LHCN-M2 (cell line): ENCODE measurements at places on chromosomes 6 and 20.

GRCh38 chr20:62739067-62739466 lies 30.4 kb downstream of the NTSR1 start:
- no peak for DNase-seq

- no peak for DNase-seq
Observed at GRCh38 chr6:111803371-111803770, 69.9 kb downstream of the FYN start.

DNA sequence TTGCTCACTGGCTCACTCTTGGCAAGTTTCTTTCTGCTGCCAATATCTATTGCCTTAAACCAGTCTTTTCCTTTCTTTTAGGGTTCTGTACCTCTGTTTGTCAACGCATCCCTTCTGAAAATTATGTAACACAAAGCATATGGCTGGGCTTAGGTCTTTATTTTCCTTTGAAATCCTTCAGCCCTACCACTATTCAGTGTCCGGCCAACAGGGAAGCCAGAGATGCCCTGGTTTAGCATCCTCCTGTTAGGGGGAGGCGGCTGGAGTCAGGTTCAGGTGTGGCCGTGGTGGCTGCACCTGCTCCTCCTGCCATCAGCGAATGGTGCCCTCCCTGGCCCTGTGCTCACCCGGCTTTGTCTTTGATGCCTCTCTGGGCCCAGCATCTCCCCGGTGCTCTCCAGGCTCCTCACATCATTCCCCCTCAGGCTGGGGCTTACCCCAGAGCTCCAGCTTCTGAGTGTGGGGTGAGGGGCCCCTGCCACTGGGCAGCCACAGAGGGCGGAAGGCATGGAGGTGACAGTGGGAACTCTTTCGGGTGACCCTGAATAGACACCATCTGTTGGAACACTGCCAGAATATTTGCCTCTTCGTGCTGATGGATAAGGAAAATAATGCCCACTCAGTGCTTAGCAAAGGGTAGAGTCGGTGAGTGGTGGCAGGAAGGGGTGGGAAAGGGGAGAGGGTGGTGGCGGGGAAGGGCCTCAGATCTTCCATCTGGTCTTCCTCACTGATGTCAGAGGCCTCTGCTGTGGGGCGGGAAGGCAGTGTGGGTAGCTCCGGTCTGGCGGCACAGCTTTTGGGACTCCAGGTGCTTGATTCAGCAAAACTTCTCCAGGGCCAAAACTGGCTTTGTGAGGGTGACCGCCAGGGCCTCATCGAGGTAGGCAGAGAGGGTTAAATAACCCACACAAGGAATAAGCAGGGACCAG lies 97.2 kb downstream of the DACT2 start:
- DNase-seq, result no peak

GRCh38 chr6:70956191-70956450 lies 739 bp downstream of the B3GAT2 start:
- DNase-seq, result no peak

- peak; percentile 52 for DNase-seq
Observed at GRCh38 chr6:41155132-41155805, 1.1 kb upstream of the TREML1 start.

- DNase-seq, result peak; percentile 73
Observed at GRCh38 chr20:35561268-35561667, 19.4 kb downstream of the ERGIC3 start.

DNA sequence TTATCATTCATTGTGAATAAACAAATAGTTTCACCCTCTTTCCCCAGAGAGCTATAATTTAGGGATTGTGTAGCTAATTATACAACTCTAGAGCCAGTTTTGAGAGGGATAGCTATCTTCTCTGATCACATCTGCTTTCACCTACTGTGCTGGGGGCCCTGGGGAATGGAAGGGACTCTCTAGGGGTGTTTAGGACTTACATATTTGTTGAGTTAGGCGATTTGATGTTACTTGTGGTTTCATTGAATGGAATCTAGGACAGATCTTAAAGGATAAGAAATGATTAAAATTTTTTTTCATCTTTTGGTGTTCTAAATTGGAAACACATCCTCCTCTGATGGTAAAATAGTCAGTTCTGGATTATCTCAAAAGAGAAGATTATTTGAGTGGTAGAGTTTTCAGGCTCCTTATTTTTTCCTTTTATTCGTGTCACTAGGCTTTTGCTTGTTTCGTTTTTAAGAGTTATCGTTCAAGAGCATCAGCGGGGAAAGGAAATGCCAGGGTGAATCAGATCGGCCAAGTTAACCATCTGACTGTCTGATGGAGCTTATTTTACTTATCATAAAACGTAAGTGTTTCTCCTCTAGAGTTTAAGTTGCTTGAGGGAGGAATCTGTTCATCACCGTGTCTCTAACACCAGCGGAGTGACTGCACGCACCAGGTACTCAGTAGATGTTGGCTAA lies 236.7 kb downstream of the FARS2 start:
- DNase-seq, result peak; percentile 77

- no peak for DNase-seq
Observed at GRCh38 chr6:8645212-8645611, 209.9 kb upstream of the SLC35B3 start.

DNA sequence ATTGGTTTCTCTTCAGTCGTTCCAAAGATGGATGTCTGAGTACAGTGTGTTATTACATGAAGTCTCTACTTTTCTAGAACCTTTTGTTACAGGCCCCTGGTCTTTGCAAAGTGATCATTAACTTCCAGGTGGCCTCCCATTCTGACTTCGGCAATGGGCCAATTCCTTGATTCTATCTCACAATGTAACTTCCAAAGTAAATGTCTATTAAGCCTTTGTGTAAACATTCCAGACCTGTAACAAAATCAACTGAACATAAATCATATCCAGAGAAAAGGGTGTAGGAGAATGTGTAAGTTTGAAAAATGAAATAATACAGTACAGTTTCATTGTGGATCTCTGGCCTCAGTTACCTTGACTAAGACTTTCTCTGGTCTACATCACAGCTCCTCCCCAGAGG lies 187.8 kb upstream of the JAG1 start:
- DNase-seq, result no peak

DNA sequence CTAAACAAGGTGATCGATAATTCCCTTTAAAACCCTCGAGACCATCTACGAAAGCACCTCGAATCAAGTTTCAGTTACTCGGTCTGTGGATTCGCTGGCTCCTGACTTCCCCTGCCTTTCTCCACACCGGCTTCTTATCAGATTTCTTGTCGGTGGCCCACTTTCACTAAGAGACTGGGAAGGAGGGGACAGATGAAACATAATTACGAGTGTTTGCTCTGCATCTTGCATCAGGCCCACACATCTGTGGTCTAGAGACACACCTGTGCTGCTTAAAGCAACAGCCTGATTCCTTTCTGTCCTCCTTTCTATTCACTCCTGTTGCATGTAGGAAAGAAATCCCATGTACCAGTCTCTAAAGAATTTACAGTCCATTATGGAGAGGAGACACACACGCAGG lies 37.7 kb downstream of the INSM1 start:
- no peak for DNase-seq

DNA sequence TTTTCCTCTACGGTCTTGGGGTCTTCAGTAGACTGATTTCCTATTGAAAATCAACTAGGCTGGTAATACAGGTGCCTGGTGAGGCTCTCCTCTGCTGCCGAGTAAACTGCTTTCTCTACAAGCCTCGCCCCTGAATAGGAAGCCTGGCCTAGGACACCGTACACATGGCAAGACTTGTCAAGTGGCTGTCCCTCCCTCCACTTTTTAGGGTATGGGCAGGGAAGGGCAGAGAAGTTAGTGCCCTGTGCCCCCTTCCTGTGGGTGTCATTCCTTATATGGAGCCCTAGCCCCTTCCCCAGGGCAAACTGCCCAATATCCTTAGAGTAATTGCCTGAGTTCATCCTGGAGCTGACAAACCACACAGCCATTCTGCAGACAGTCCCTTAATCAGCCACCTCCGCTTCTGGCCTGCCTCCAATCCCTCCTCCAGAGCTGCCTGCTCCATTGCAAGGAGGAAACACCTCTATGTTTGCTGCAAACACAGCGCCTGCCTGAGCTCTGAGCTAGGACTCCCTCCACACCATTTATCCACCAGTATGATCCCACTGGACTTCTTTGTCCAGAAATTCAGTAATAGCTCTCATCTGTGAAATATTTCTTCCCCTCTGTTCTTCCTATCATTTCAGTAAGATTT lies 93.1 kb downstream of the CHD6 start:
- peak; percentile 11 for DNase-seq

- no peak for DNase-seq
Observed at GRCh38 chr6:43972179-43972912, 154.9 kb downstream of the MRPL14 start.

DNA sequence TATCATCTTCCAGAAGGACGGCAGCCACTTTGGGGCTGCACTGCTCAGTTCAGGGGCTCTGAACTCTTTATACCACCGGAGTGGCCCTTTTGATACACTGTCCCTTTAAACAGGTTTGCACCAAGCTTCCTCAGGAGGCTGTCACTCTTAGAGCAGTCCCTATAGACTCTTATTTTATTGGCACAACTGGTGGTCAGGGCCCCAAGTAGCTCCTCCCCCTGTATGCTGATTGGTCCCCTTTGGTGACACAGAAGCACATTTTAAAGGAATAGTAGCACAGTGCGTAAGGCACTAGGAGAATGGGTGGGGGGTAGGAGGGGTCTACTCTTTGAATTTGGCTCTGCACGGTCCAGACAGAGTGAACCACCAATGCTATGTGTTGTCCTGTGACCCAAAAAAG lies 122.6 kb upstream of the MLN start:
- DNase-seq, result peak; percentile 23

- DNase-seq, result peak; percentile 68
Observed at GRCh38 chr20:45969712-45970634, 2.0 kb downstream of the ZNF335 start.

DNA sequence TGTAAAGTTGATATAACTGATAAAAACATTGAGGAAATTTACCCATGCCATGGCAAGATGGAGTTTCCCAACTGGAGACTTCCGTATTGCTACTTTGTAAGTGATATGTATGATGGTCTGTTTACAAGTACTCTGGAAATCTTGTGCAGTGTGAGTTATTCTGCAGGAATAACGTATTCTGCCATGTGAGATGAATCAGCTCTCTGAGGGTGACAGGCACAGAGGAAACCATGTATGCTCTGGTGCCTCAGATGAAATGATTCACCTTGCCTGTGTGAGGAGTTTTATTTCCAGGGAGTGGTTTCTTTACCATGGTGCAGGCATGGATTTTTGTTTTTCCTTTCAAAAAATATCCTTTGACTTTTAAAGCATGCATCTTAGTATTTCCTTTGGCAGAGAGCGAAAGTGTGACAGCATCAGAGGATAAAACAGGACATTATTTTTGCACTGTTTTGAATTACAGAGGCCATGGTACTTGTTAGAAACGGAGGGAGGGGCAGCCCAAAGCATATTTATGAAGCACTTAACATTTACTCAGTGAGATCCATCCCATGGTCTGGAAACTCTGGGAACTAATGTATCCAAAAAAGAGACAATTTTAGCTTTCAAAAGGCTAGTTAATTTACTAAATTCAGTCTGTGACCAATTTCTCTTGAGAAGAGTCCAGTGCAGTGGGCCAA lies 36.0 kb upstream of the MTRF1L start:
- DNase-seq, result peak; percentile 88

GRCh38 chr6:112800439-112800838 lies 453.3 kb downstream of the RFPL4B start:
- peak; percentile 20 for DNase-seq

- DNase-seq, result no peak
Observed at GRCh38 chr6:95240514-95240913, 336.8 kb upstream of the MANEA start.

DNA sequence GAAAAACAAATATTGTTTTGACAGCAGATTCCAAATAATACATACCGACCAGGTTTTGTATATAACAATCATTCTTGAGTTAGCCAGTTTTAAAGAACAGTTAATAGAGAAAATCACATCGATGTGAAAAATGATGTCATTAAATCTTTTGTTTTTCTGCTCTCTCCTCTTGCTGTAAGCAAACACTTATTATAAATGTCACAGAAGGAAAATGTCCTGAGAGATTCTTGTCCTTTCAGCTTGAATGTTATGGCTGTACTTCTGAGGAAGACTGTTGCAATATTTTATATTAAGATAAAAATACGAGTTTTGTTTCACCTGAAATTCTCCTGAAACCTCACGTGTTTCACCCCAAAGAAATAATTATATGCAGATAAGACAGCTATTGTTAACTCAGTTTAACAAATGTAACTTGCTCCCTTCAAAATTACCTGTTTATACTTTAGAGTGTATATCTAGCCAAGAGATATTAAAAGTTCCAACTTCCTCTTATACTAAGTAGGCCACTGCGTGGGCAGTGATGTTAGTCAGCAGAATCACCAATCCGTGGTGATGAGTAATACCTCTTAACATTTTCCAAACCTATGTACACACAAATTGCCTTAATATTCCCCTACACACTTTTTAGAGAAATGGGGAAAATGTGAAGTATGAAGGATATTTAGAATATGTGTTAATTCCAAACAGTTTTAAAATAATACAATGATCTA lies 1111.4 kb upstream of the CITED2 start:
- DNase-seq, result peak; percentile 86

DNA sequence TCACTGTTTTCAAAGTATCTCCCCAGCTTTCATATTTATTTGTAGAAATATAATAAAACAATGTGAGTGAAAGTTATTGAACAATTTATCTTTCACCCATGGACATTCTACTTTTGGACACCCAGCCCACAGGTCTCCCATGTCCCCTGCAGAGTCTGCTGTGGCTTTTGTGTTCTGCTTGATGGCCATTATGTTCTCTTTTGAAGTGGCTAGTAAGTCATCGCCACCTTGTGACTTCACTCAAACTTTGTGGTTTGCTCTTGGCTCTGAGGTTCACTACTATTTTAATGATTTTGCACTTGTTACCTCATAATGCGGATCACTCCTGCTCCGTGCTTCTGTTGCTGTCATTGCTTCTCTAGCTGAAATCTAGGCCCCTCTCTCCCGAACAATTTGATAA lies 10.2 kb upstream of the DEFB113 start:
- DNase-seq, result peak; percentile 26

GRCh38 chr6:151620179-151620578 lies 126.4 kb downstream of the CCDC170 start:
- no peak for DNase-seq

DNA sequence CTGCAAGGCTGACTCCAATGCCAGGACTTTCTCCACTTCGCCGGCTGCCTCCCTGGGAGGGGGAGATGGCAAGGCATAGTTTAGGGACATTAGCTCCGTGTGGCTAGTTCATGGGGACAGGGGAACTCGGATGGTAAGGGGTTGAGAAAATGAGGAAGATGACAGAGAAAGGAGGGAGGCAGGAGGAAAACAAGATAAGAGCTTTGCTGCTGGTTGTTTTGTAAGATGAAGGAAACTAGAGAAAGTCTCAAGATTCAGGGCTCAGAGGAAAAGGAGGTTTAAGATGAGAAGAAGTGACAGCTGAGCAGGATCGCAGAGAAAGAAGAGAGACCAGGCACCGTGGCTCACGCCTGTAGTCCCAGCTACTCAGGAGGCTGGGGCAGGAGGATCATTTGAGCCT lies 180.9 kb upstream of the RREB1 start:
- no peak for DNase-seq

GRCh38 chr20:15098351-15098750 lies 760.9 kb upstream of the FLRT3 start:
- no peak for DNase-seq

DNA sequence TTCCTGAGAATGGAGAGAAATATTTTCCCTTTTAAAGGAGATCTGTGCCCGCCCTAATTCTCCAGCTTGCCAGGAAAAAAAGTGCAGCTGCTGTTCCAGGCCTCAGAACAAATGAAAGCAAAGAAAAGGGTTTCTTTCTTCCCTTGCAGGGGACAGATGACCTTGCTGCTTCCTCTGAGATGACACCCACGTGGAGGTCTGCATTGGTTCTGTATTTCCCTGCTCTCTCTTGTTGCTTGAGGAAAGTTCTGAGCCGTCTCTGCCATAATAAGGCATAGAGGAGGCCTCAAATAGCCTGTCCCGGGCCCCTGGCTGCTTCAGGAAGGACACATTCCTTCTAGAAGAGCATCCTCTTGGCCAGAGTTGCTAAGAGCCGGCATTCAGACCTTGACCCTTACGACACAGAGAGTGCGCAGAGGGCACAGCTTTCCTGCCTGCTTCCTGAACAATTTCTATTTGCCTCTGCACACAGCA lies 501.8 kb upstream of the SULF2 start:
- peak; percentile 50 for DNase-seq
